Heart right ventricle (tissue), 16 donors: ENCODE measurements at places on chromosomes 1 and 21. TPM values are rescaled to one million over a fixed set of nuclear protein-coding genes. Genes with fewer than 3 reads are reported as not detected.

Gene GLIS1
- total RNA-seq, result 0.09 TPM

Gene CCDC181
- 1.5 TPM for total RNA-seq

Gene SERTAD4
- 5.2 TPM for total RNA-seq

Gene GLUL
- total RNA-seq, result 428 TPM

Gene RHD
- total RNA-seq, result not detected

Gene MT1HL1
- total RNA-seq, result not detected

Gene PTCH2
- total RNA-seq, result 0.45 TPM

Gene CRP
- not detected for total RNA-seq

Gene HMGCS2
- 154 TPM for total RNA-seq

Gene PIGM
- 2.5 TPM for total RNA-seq

Gene MYBPH
- not detected for total RNA-seq

Gene HUNK
- not detected for total RNA-seq

Gene NR1I3
- total RNA-seq, result not detected

Gene LRRIQ3
- total RNA-seq, result 0.60 TPM

Gene TIE1
- 43.3 TPM for total RNA-seq

Gene IQCC
- total RNA-seq, result 1.2 TPM

Gene MSH4
- 0.59 TPM for total RNA-seq
